ENCODE measurements at places on chromosomes 16 and 17.

DNA sequence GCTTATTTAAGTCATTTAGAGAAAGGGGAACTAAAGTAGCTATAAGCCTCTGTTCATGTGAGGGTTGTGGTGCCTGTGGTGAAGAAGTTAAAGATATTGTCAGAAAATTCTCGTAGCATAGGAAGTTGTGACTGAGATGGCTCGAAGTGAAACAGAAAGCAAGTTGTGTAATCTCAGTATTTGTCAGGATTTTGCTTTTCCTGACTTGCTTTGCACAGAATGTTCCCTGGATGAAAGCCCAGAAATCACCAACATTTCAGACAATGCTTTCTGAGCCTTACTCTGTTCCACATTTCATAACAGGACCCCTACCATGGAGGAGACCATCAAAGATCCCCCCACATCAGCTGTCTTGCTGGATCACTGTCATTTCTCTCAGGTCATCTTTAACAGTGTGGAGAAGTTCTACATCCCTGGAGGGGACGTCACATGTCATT, 10.6 kb downstream of the CALCOCO2 start:
- no peak for DNase-seq

- no peak for DNase-seq
Observed at GRCh38 chr16:54651440-54652195, 279.0 kb upstream of the IRX5 start.

DNA sequence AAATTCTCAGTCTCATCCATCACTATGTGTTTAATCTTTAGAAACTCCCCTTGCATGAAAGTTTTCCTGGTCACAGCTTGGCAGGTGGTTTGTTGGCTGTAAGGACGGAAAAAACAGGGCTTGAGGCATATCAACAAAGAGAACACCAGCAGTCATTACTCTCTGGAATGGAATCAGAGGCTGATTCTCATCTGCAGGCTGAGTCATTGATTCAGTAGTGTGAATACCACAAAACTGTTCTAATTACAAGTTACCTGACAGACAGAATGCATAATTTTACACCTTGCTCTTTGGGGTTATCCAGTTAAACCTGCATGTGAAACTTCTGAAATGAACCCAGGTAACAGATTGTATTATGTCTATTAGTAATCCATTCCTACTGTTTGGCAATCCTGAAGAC, 11.5 kb upstream of the SLFN12L start:
- DNase-seq = no peak

DNA sequence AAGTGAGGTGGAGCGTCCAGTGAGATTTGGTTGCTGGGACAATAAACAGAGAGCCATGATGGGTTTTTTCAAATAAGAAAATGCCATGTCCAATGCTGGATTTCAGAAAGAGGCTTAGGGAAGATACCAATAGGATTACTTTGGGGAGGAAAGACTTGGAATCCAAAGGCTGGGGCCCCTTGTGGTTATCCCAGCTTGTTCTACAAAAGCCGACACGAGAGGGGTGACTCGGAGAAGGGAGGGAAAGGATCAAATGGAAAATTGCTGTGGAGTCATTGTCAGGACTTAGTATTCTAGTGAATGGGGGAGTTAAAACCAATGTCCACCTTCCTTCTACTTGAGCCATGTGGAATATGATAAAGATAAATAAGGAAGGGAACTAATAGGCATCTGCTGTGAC, 305.5 kb downstream of the SOX9 start:
- DNase-seq = no peak

- no peak for DNase-seq
Observed at GRCh38 chr17:2981325-2981724, 82.1 kb downstream of the OR1D5 start.

- no peak for DNase-seq
Observed at GRCh38 chr17:45223539-45224528, 2.1 kb downstream of the FMNL1 start.

GRCh38 chr17:82320140-82320840, 2.9 kb upstream of the CD7 start:
- DNase-seq = no peak

Measured in omental fat pad (tissue), 4 donors.